ENCODE measurements at places on chromosomes 12 and 14.

DNA sequence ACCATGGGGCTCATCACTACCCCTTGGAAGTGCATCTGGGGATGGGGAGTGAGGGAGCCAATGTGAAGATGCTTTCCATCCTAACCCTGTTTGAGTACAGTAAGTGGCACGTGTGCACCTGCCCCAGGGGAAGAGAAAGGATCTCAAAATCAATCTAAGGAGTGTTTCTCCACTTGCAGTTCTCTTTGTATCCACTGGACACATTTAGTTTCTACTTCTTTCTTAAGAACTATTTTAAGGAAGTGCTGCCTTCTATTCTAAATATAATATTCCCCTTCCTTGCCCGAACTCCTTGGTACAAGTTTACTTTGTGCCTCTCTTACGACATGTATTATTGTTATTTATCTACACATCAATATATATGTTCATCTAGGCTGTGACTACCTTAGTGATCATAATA lies 73.8 kb downstream of the TTC6 start:
- no peak for DNase-seq

GRCh38 chr14:23910101-23910875 lies 43.3 kb upstream of the DHRS4 start:
- DNase-seq: no peak

- no peak for DNase-seq
Observed at GRCh38 chr12:112463478-112463877, 44.7 kb downstream of the PTPN11 start.

GRCh38 chr14:80395031-80395430 lies 183.7 kb upstream of the DIO2 start:
- DNase-seq: no peak

DNA sequence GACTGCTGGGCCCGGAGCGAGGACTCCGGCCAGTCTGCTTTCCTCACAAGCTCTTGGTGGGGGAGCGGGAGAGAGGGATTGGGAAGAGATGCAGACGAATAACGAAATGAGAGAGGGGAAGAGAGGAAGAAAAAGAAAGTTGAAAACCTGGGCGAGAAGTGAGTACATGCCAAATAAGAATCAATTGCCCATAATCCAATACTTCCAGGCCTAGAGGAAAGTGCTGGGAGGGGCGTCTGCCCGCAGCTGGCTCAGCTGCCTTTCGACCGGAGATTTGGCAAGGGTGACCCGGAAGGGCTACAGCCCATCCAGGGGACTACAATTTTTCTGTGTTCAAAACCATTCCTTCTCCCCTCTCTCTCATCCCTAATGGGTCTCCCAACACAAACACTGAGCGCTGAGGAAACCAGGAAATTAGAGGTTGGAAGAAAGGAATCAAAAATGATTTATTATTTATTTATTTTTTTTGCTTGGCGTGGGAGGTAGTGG lies 4.9 kb downstream of the NKX2-1 start:
- no peak for DNase-seq

GRCh38 chr12:98968896-98969295 lies 323.8 kb downstream of the APAF1 start:
- DNase-seq: no peak
